ENCODE measurements at places on chromosomes 2 and 18.

DNA sequence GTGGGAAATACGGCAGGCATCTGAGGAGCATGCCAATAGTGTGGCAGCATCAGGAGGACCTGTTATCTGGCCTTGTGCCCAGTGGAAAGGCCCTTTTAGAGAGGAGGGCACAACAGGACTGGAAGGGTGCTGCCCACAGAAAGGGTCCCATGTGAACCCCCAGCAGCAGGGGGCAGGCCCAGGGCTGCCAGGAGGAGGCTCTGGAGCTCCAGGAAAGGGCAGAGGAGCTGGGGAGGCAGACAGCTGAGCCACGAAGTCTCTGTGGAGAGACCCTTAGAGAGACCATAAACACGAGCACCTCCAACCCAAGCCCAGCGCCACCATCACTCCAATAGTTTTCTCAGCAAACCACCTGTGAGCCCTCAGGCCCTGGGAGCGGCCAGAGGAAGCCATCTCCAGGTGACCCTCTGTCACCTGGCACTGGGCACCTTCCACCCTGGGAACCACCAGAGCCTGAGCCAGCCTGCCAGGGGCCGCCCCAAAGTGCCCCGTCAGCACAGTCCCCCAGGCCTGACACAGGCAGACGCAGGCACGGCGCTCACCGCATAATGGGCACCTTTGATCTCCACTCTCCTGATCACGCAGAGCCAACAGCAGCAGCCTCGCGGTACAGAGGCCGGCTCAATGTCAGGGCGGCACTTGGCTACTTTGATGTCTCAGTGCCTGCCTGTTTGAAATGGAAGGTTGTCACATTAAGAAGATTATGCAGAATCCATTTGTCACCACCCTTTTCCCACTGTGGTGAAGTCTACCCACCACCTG, 162.5 kb upstream of the RAB6C start:
- DNase-seq: no peak

DNA sequence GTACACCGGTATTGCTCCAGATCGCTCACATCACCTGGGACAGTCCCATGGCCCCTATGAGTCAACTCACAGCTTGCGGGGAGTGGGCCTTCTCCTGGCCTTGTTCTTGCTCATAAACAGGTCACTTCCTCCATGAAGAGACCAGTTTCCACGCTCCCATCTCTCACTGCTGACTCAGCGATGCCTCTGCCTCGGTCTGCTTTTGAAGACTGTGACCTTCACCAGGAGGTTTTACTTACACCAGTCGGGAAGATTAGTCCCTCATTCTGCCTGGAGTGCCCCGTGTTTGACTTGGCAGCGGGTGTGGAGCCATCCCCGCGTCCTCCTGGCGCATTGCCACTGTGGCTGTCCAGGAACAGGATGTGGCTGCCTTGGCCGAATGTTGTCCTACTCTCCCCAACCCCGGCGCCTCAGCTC, 159.8 kb downstream of the RHBDD1 start:
- peak; percentile 77 for DNase-seq

DNA sequence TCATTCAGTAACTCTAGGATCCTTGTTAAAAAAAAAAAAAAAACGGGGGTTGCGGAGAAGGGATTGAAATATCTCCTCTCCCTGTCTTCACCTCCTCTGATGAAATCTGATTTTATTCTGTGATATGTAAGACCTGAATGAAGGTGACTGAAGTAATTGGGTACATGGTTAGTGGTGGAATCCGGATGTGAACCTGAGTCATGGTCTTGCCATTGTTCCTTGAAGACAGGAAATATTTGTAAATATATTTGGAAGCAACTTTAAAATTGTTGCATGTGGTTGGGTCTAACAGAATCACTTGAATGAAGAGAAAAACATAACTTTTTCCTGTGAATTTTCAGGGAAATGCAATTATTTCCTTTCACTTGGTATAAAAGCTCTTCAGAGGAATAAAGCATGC, 3.0 kb upstream of the IL1A start:
- peak; percentile 84 for DNase-seq

DNA sequence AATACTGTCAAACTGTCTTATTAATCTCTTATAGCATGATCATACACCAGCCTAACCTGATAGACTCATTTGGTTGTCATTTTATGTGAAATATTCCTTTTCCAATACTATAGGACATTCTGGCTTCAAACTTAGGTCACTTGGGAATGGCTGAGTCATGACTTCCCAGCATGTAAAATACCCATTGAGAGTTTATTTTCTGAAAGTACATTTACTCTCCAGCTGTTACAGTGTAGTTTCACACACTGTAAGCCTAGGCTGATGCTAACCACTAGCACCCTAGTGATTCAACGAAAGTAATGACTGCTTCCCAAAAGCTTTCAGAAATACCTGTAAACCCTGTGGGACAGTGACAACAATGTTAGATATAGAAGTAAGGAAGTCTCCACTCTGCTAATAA, 93.8 kb downstream of the FIGN start:
- DNase-seq: no peak

DNA sequence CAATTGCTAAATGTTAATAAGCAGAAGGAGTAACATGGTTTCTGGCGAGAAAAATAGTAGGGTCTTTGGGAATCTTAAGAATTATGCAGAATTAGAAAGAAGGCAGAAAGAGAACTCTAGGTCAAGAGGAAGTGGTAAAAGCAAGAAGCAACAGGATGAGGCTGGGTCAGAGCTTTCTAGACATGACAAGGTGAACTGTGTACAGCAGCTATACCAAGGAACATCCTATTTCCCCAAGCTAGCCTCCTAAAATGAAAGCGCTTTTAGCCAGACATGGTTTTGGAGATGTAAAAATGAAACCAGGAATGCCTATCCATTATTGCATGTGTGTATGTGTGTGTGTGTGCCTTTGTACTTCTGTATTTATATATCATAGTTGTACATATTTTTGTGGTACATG, 42.3 kb upstream of the STAT1 start:
- DNase-seq: no peak
